Fibroblast of skin of right biceps (primary cell): ENCODE measurements at places on chromosomes 5 and 9.

- DNase-seq: no peak
Measured at GRCh38 chr9:76521244-76521681, 62.3 kb downstream of the GCNT1 start.

DNA sequence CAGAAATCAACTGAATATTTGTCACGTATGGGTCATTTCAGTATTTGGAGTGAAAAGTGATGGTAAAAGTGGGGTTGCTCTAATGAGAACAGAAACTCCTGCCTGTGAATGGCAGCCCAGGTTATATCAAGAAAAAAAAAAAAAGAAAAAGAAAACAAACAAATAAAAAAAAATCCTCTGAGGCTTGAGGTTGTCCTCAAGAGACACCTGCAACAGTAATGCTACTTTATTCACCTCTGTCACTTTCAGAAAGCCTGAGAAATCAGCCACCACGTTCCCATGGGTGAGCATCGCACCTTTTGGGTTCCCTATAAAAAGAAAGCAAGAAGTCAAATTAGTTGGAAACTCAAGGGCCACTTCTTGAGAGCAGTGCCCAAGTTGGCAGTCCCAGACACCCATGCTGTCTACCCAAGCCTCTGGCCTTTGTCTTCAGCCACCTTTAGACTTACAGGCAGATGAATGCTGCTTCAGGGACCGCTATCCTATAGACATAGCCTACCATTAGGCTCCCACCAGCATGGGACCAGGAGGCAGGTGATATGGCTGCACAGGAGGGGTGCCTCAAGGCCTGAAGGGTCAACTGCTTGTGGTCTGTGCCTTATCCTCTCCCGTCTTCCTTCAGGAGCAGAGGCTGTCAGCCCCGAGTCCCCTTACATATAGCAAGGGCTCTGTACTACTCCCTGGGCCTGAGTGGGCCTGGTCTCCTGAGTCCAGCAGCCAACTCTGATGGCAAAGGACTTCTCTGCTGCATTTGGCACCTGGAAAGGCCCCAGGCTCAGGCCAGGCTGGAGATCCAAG, 31.1 kb upstream of the MEIKIN start:
- no peak for DNase-seq

DNA sequence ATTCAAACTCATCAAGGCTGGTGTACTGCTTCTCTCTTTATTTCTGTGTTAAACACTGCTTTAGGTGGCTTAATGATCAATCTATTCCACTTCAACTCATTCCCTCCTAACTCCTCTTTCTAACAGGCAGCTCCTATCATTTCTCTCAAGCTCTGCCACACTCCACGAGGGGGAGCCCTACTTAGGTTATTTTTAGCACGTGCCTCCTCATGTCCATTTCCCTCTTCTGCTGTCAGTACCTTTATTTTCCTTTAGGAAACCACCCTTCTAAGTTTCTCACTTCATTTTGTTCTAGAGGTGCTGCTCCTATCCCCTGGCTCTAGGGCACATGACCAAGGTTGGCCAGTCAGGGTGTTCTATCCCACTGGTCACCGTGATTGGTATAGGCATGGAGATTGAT, 6.7 kb upstream of the BRINP1 start:
- DNase-seq: peak; percentile 15

DNA sequence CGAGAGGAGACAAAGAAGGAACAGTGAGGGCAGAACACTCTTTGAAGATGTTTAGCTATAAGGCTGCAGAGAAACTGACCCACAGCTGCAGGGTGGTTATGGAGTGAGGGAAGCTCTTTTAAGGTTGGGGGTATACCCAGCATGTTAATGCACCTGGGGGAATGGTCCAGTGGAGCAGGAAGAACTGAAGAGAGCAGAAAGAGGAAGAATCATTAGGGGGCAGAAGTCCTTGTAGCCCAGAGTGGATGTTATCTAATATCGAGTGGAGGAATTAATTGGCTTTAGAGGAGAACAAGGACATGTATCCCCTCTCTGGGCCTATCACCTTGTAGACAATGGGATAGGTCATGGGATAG, 7.7 kb downstream of the IL4 start:
- DNase-seq: no peak

DNA sequence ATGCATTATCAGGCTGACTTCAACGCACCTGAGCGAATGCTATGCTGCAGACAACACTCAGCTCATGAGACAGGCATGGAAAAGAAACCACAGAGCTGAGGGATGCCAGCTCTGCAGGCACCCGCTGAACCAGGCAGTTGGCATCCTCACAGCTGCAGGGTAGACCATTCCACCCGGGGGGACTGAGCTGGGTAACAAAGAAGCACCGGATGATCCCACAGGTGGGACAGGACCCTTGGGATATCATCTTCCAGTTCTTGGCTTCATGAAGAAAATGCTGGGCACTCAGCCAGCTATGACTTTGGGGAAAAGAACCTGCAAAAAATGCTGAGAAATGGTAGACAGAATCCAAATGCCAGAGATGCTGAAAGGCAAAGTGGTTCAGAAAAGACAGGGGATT, 9.6 kb downstream of the EPB41L4B start:
- DNase-seq: peak; percentile 50

DNA sequence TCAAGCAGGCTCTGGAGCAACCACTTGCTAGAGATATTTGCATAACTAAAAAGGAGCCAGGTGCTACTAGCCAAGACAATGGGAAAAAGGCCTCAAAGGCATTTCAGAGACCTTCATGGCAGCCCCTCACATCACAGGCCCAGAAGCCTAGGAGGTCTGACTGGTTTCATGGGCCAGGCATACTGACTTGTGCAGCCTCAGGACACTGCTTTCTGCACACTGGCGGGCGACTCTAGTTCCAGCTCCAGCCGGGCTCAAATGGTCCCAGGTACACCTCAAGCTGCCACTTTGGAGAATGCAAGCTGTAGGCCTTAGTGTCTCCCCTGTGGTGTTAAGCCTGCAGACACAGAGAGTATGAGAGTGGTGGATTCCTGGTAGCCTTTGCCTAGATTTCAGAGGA, 27.1 kb downstream of the COX7C start:
- no peak for DNase-seq

DNA sequence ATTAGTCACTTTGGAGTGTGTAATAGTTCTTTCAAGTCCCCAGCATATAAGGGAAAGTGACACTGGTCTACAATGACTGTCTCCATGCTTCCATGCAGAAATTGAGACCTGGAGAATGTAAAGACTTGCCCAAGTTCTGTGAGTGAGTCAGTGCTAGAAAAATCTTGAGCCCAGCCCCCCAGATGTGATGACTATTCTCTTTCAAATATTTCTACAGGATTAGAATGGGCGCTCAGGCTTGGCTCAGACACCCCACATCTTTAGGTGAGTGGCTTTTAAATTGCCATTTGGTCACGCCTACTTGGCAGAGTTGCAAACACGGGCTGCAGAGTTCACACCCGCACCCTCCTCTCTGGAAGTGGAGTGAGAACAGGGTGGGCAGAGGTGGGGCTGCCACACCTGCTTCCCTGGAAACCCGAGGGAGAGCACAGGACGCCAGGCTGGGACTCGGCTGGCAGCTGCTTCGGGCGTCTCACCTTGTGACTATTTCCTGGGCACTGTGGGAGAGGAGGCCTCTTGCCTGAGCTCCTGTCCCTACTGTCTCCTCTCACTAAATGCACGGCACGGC, 37.6 kb downstream of the ROPN1L start:
- peak; percentile 94 for DNase-seq

- no peak for DNase-seq
Measured at GRCh38 chr5:8386719-8387288, 517.9 kb downstream of the MTRR start.

GRCh38 chr5:90740244-90740799, 181.7 kb downstream of the ADGRV1 start:
- no peak for DNase-seq

DNA sequence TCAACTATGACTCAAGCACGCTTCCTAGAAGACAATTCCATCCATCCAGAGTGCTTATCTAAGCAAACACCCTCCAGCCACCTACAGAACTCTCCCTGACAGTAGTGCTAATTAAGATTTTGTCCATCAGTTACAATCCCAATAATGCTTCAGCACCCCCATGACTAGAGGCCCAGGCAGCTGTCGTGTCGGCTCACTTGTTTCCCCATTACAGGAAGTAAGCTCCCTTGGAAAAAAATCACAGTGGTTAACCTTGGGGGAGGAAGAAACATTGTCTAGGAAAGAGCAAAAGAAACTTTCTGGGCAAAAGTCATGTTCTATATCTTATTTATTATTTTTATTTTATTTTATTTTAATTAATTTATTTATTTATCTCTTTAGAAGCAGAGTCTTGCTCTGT, 108.8 kb upstream of the LPAR1 start:
- DNase-seq: no peak

DNA sequence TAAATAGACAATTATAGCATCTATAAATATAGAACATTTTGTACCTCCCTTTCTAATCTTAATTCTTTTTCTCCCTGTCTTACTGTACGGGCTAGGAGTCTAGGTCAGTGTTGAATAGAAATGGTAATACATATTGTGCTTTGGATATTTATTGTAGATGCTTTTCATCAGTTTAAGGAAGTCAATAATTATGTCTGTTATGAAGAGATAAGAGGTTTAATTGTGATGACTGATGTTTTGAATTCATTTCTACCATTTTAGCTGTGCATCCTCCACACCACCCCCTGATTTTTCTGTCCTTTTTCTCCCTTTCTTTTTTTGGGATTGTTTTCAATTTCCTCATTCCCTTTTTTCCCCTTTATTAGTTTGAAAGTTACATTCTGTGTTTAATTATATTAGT, 95.8 kb downstream of the DOCK2 start:
- DNase-seq: no peak

- DNase-seq: peak; percentile 2
Measured at GRCh38 chr9:3525096-3525835, 535 bp downstream of the RFX3 start.

DNA sequence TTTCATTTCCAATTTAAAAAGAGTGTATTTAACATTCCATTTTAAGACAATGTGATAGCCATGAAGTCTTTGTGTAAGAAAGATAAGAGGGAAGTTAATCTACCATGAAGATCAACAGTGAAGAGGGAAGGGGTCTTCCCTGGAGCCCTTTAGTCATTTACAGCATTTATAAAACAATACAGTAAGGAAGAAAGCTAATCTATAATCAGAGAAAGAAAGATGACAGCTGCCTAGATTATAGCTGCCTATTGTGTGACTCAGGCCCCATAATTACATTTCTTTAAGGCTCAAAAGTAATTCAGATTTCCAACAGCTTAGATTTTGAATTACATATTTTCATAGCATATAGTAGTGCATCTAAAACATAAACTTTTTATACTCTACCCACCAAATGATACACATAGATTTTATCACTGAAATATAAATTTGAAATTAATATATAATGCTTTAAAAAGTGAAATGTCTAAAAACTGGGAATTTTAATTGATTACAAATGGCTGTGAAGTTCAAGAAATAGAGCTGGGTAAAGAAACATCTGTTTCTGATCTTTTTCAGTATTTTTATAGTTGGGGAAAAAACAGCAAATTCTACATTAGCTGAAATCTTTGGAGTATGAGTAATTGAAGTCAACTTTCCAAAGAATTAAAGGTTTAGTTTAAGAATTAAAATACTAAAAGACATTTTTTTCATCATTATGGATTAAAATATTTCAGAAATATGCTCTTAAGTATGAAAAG, 89.6 kb downstream of the RIC1 start:
- DNase-seq: peak; percentile 78

DNA sequence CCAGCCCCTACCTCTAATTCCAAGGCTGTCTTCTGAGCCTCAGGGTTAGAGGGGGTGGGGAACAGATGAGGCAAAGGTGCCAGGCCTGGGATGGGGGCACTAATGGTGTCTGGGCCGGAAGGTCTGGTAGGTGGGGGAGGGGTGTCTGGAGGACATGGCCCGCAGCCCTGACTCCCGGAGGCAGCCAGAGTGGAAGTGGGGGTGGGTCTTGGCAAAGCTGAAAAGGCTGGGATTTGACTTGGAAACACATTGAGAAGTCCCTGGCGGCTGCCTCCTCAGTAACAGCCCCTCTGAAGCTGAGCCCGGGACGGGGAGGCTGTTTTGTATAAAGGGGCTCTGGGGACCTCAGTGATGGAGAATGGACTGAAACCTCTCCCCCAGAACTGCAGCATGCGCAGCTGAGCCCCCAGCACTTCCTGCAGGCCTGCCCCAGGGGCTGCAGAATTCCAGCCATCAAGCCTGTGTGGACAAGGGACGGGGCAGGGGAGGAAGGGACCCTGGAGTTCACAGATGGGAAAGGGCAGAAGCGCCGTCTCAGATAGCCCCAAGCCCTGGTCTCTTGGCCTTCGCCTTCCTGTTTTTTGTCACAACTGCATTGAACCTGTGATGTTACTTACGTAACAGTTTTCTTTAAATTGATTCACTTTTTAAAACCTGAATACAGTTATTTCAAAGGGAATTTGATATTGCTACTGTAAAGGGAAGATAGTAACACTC, 49.3 kb upstream of the SYNPO start:
- DNase-seq: peak; percentile 50

DNA sequence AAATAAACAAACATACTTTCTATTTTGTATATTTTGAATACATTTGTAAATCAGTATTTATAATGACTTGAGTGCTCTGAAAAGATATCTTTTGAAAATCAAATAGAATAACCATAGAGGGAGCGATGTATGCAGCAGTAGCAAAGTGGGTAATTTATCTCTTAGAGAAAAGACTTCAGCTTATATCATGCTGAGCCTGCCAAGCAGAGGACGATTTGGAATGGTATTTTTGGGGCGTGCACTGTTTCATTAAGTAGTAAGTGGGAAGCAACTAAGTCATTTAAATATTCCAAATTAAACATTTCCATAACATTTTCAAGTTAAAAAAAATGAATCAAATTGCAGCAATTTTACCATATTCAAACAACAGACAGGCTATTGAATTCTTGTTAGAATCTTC, 147.6 kb downstream of the CDH10 start:
- no peak for DNase-seq

DNA sequence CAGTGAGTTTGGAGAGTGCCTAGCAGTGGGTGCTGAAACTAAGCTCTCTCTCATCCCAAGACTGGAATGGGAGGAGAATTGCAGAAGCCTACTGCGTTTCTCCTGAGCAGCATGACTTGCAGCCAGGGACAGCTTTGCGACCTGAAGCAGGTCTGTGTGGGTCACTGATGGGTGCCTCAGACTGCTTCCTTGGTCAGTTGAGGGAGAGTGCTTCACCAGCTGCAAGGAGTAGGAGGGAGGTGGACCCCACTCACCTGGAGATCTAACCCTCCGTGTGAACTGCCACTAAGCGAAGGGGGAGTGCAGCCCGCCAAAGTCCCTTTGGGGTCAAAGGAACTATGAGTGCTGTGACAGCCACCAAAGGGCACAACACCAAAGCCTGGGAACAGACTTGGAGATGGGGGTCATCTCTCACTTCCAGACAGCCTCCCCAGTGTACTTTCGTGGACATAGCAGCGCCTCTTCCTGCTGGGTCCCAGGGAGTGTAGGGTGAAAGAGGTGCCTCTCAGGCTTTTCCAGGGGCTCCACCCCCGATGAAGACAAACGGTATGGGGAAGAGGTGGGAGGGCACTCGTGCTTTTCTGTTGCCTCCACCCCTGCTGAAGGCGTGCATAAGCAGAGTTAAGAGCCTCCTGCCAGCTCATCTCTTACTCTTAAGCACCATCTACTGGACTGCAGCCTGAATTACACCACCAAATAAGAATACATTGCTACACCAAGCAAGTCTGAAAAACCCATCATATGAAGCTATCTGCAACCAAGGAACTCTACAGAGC, 34.3 kb upstream of the MACIR start:
- peak; percentile 76 for DNase-seq

GRCh38 chr5:130168211-130168610, 263.9 kb downstream of the CHSY3 start:
- DNase-seq: peak; percentile 67

GRCh38 chr5:122377026-122377425, 65.0 kb downstream of the SNCAIP start:
- no peak for DNase-seq
